Liver (tissue), 10 donors: ENCODE measurements at places on chromosomes 7 and 10. TPM values are rescaled to one million over a fixed set of nuclear protein-coding genes. Genes with fewer than 3 reads are reported as not detected.

GRCh38 chr7:19239951-19240350 is 94.7 kb upstream of the FERD3L start:
- H3K27me3 ChIP-seq = no peaks in the 10 kb centered on the region
- no peak for DNase-seq
- no peak overlapping the region for H3K27ac ChIP-seq
- no peaks in the 10 kb centered on the region for H3K36me3 ChIP-seq
- no peaks in the 10 kb centered on the region for H3K4me1 ChIP-seq

GRCh38 chr10:24240041-24240751 is 31.3 kb downstream of the KIAA1217 start:
- H3K36me3 ChIP-seq = no peaks in the 10 kb centered on the region
- H3K4me3 ChIP-seq = no peak overlapping the region
- DNase-seq = no peak
- H3K27ac ChIP-seq = no peak overlapping the region
- H3K27me3 ChIP-seq = no peaks in the 10 kb centered on the region
- H3K4me1 ChIP-seq = no peaks in the 10 kb centered on the region

DNA sequence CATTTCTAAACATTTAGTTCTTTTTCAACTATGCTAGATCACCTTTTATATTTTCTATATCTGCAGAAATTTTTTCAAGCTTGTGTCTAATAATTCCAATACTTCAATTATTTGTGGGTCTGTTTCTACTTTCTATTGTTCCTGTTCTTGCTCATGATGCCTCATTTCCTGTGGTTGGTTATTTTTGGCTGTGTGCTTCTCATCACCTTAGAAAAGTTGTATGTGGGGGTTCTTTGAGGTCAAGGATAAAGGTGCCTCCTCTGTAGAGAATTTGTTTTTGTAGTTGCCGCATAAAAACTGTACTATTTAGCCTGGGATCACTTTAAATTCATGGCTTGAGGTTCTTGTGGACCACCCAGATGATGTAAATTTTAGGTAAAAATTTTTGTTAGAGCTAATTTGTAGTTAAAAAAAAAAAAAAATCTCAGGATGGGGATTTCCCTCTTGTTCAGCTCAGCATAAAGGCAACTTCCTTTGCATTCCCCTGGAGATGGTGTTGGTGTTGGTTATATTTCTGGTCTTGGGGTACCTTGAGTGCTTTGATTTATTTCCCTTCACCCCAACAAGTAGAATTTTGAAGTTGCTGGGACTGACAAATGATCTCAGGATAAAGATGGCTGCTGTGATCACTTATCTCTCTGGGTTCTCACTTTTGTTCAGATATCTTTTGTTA is 27.0 kb upstream of the JAZF1 start:
- no peak for DNase-seq
- no peaks in the 10 kb centered on the region for H3K4me1 ChIP-seq
- no peaks in the 10 kb centered on the region for H3K36me3 ChIP-seq
- H3K27ac ChIP-seq = no peak overlapping the region
- no peak overlapping the region for H3K4me3 ChIP-seq
- H3K27me3 ChIP-seq = no peaks in the 10 kb centered on the region

GRCh38 chr7:35261041-35261440 is 7.1 kb upstream of the TBX20 start:
- no peak overlapping the region for H3K27ac ChIP-seq
- DNase-seq = no peak
- H3K4me3 ChIP-seq = no peak overlapping the region
- peaks cover 4% of the 10 kb centered on the region for H3K4me1 ChIP-seq
- no peaks in the 10 kb centered on the region for H3K36me3 ChIP-seq

DNA sequence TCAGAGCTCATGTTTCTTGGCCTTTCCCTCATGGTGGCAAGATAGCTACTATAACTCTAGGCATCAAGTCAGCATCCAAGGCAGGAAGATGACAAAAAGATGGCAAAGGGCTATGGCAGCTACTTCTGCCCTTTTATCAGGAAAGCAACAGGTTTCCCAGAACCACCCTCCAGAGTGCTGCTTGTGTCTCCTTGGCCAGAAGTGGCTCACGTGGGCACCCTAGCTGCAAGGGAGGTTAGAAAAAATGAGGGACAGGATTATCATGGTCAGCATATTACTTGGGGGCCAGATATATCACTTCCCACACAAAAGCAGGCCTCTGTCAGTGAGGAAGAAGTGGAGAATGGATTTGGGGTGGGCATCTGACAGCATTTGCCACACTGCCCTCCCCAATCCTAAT is 24.3 kb upstream of the C10orf105 start:
- no peak overlapping the region for H3K27ac ChIP-seq
- no peaks in the 10 kb centered on the region for H3K36me3 ChIP-seq
- H3K27me3 ChIP-seq = no peaks in the 10 kb centered on the region
- no peak overlapping the region for H3K4me3 ChIP-seq
- H3K4me1 ChIP-seq = peaks cover 5% of the 10 kb centered on the region
- no peak for DNase-seq

The CREB5 gene
- total RNA-seq = 0.70 TPM

DNA sequence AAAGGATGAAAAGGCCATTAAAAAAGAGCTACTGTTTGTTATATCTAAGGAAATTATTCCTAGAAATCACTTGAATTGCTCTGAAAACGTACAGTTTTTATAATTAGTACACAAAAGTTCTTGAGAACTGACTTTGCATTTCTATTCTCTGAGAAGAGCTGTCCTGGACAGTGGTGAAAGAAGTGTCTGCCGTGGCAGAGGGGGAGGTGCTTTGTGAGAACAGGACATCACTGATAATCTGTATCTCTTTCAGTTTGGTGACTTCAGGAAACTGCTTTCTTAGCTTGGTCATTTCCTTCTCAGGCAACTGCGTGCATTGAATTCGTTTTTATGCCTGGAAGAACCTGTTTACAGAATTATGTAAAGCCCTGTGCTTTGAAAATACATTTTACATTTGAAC is 52.1 kb downstream of the POLL start:
- H3K27me3 ChIP-seq = no peaks in the 10 kb centered on the region
- DNase-seq = no peak
- peaks cover 19% of the 10 kb centered on the region for H3K36me3 ChIP-seq
- H3K4me3 ChIP-seq = no peak overlapping the region
- no peaks in the 10 kb centered on the region for H3K4me1 ChIP-seq

The WNT2 gene
- total RNA-seq = 1.3 TPM

The SLC26A3 gene
- total RNA-seq = 0.19 TPM
